ENCODE measurements at places on chromosomes 1 and 21.

GRCh38 chr21:33169359-33169758, 60.4 kb upstream of the IFNAR2 start:
- no peak for DNase-seq

DNA sequence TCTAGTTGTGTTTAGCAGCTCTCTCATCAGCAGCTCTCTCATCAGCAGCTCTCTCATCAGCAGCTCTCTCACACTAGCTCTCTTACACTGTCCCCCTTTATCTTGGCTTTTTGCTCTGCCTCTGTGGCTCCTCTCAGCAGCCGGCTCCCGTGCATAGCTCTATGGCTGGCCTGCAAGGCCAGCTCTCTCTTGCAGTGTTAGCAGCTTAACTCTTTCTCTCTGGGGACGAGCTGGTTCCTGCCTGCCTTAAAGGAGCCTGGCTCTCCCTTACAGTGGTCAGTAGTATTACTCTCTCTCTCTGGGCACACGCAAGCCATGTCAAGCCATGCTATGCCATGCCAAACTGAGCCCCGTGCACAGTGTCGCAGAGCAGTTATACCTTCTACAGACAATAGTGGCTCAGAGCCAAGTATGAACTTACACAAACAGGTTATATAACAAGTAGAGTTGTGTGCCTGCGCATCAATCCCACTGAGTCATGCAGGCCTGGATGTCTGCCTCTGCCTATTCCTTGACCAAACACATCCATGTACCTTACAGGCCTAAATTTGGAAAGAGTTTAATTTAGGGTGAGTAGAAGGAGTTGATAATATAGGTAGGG, 295.9 kb downstream of the TPR start:
- DNase-seq, result no peak

- no peak for DNase-seq
These were observed 28.0 kb upstream of the FOXO6 start for GRCh38 chr1:41333146-41333784.

- no peak for DNase-seq
These were observed 204.7 kb upstream of the RGS18 start for GRCh38 chr1:191953526-191953925.

DNA sequence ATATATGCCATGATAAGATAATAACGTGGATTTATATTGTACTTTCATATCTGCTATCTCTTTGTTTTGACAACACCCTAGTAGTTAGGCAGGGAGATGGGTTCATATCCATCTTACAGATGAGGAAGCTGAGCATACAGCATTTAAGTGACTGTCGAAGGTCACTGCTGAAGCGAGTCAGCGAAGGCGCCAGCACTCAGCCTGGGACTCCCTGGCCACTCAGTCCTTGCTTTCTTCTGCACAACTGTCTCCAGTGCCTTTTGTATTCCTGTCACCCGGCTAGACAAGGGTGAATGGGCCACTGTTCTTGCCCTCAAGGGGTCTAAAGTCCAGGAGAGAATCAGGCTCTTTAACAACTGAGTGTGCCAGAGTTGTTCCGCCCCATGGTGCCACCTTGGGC, 3.1 kb downstream of the ARHGEF10L start:
- no peak for DNase-seq

GRCh38 chr1:43796111-43796581, 88.8 kb downstream of the ST3GAL3 start:
- no peak for DNase-seq

- DNase-seq, result no peak
These were observed 90.2 kb upstream of the BARHL2 start for GRCh38 chr1:90807329-90807728.

DNA sequence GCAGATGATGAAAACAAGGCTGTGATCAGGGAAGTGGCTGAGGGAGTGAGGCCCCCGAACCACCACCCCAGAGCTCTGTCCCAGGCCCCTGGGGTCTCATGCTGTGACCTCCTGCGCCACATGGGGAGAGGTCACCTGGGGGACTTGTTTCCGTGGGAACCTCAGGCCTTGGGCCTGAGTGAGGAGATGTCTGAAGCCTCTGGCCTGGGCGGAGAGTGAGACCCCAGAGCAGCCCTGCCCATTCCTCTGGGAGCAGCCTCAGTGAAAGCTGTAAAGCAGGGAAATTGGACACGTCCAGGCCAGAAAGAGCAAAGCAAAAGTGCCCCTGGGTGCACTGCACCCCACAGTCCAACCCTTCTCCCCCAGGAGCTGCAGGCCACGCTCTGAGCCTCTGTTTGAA, 16.5 kb upstream of the NPHP4 start:
- no peak for DNase-seq

DNA sequence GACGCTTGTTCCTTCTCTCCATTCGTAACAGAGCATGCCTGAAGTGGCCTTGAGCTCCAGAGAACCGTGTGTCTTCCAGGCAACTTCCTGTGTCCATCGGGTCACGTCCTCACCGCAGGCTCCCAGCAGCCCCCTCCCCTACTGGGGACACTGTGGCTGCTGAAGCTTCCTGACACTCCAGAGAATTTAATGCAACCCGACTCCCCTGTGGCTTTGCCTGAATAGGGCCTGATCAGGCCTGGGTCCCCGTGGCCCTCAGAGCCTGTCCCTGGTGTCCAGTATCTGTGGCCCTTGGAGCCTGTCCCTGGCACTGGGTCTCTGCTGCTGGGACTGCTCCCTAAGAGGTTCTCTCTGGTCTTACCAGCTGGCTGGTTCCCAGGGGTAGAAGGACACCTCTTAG, 219.7 kb upstream of the VAMP3 start:
- no peak for DNase-seq

GRCh38 chr1:45393718-45394302, 53.6 kb upstream of the MUTYH start:
- no peak for DNase-seq

DNA sequence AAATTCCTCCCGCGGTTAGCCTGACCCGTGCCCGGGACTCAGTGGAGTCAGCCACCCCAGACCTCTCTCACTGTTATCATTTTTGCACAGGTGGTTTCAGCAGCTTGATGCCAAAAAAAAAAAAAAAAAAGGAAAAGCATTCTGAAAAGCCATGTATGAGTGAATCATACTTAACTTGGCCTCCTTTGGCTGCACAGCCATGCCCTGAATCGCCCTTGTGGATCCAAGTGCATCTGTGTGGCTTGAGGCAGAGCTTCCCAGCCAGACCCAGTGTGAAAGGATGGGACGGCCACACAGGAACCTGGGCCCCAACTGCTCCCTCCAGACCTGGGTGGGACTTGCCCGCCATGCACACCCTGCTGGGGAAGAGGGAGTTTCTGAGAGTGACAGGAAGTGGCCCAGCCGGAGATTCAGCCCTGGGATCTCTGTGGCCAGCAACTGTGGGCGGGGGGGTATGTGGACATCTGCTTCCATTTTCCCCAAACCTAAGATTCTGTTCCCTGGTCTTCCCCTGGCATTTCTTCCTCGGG, 8.6 kb downstream of the YBEY start:
- DNase-seq, result no peak

DNA sequence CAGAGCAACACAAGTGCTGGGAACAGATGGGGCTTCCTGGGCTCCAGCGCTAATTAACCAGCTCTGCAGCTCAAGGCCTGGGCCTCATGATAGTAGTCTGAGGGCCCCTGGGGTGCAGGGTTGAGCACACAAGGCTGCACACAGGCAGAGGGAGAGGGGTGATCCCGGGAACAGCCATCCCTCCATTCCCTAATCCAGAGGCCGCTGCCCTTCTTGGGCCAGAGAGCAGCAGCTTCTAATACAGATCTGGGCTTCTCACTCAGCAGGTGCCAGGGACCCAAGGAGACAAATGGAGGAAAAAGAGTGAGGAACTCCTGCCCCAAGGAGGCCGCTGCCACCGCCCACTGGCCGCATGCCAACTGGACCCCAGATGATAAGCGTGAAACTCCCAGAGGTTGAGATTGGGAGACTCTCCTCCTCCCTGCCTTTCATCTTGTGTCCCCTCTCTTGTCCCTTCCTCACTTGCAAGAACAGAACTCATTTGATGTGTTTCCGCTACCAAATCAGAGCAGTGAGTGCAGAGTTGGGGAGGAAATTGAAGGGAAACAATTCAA, 58.0 kb upstream of the IFNAR2 start:
- DNase-seq, result no peak

GRCh38 chr1:24640288-24640687, 2.8 kb upstream of the SRRM1 start:
- peak; percentile 31 for DNase-seq

DNA sequence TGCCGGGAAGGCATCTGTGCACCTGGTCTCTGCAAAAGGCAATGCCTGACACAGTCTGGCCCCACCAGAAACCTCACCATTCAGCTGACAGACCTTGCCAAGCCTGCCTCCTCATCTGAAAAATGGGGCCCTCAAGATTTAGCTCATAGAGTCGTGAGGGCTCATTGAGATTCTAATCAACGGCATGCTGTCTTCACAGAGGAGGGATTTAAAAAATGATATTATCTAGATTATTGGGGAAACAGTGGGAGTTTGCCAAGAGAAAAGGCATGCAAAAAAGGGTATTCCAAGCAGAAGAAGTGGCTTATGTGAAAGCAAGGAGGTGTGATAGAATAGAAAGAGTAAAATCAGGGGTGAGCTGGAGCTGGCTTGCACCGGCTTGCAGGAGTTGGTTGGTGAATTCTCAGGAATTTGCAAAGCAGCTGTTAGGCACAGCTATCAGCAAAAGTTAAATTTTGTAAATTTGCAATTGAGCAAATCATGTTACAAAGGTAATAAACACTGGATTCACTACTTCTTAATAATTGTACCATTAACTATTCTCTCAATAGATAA, 91.7 kb upstream of the WNT4 start:
- no peak for DNase-seq

DNA sequence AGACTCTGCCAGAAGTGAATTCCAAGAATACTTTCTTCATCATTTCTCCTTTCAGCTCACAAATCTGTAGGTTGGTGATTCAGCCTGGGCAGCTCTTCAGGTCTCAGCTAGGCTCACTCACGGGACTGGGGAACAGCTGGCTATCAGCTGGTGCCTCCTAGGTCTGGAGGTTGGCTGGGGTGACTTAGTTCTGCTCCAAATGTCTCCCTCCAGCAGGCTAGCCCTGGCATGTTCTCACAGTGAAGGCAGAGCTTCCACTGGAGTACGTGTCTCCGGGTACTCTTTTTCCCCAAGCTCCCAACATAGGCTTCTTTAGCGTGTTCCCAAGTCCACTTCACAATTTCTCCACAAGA, 12.5 kb upstream of the VAMP4 start:
- no peak for DNase-seq

DNA sequence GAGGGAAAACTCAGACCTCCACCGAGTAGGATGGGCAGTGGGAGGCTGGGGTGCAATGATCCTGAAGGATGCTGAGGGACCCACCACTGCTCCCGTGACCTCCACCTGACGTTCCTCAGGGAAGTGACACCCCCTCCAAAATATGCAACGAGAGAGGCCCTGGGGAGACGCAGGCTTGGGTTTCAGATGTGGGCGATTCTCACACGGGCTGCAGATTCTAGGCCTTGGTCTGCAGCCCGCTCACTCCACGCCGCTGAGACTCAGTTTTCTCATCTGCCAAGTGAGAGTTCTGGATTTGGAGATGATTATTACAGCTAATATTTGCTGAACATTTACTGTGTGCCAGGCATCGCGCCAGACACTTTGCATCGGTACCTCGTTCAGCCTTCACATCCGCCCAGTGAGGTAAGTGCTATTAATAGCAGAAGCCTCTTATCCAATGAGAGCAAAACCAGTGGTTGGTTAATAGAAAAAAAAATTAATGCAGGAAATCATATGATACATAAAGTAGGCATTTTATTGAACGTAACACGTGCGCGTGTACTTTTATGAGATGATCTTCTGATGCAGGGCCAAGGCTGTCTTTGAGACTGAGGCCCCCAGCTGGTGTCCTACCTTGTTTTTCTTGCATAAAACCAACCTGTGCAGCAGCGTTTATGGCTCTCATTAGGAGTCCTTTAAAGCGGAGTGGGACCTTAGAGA, 102.0 kb upstream of the RUNX3 start:
- peak; percentile 97 for DNase-seq

DNA sequence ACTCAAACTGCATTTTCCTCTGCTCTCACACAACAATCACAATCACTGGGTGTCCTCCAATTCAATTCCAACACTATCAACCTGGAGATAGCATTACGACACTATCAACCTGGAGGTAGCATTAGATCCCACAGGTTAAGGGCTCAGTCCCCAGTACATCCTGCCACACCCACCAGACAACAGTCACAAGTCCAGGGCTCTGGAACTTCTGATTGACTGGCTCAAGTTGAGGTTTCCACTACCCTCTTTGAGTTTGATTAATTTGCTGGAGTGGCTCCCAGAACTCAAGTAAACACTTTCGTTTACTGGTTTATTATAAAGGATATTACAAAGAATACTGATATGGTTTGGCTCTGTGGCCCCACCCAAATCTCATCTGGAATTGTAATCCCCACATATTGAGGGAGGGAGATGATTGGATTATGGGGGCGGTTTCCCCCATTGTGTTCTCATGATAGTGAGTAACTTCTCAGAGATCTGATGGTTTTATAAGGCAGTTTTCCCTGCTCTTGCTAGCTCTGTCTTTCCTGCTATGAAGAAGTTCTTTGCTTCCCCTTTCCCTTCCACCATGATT, 49.6 kb upstream of the ARHGAP29 start:
- DNase-seq, result no peak

GRCh38 chr1:211530102-211530501, 38.1 kb upstream of the RD3 start:
- DNase-seq, result no peak

DNA sequence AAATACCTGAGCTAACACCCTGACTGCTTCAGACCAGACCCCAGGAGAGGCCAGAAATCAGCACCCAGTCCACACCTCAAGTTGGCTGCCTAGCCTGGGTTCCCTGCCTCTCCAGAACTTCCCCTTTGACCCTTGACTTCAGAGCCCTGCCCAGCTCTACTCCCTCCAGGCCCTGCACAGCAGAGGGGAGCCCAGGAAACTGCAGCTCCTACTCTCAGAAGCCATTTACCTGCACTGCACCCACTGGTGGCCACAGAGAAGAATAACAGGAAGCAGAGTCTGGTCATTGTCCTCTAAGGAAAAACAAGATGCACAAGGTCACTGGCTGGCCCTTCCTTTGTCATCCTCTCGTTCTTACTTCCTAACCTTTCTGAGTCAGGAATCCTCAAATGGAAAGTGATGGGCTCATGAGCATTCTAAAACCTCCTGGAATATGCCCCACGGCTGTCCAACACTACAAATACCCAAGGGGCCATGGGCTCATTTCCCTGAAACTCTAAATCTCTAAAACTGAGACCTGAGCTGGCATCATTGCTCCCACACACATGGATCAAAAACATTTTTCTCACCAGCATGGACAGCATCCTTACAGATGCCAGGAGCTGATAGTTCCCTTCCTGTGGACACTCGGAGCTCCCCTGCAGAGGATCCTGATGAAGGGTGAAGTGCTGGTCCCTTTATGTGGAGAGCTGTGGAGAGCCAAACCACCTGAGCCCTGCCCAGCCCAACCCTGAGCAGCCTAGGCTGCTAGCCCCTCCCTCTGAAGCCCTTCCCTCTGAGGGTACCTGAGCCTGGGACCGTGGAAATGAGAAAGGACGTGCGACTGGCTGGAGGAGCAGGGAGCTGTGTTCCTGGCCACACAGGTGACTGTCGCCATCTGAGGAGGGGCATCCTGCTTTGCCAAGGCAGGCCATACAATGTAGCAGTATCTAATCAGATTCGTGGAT, at the start of gene ITLN2:
Gene ITLN2 (minus strand): TSS at position 652 of the 947 bp plus-strand sequence. CDS start 68 bp downstream, at position 584.
- DNase-seq, result no peak
